Thyroid gland (tissue), 4 donors: ENCODE measurements at places on chromosomes 16 and 17. TPM values are rescaled to one million over a fixed set of nuclear protein-coding genes. Genes with fewer than 3 reads are reported as not detected.
A peak's percentile ranks its signal among the peaks of the same experiment; 100 is the strongest.

DNA sequence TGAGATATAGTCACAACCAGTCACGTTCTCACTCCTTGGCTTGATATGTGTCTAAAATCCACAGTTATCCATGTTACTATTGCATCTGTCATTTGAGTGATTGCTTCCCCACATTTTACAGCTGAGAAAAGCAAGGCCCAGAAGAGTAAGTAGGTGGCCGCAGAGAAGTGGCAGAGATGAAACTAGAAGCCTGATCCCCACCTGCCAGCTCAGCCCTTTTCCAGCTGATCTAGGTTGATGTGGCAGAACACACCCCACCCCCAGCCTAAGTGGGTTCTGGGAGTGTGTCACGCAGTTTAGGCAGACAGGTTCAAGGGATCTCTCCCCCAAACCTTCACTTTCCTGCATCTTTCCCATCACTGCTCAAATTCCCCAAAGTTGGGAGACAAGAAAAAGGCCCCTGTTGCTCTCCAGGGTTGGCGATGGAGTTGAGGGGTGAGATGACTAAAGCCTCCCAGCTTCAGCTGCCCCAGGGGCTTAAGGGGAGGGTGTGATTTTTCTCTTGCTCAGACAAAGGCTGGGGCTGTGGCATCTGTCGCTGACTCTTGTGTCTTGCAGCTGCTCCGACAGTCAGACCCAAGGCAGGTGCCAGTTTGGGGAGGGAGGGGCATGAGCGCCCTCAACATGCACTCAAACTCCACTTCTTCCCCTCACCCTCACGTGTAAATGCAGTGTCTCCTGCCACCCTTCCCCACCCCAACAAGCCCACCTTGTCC is 48.9 kb upstream of the LHX1 start:
- H3K4me3 ChIP-seq: no peak overlapping the region
- no peak overlapping the region for H3K27ac ChIP-seq
- H3K27me3 ChIP-seq: no peaks in the 10 kb centered on the region
- no peak for DNase-seq
- H3K4me1 ChIP-seq: no peaks in the 10 kb centered on the region

The ADGRG3 gene
- 5.9 TPM for total RNA-seq

GRCh38 chr17:18184143-18185031 is 759 bp downstream of the ALKBH5 start:
- H3K4me3 ChIP-seq: peak overlapping the region; percentile 73
- no peaks in the 10 kb centered on the region for H3K27me3 ChIP-seq
- peaks cover 51% of the 10 kb centered on the region for H3K4me1 ChIP-seq
- H3K27ac ChIP-seq: peak overlapping the region; percentile 99

DNA sequence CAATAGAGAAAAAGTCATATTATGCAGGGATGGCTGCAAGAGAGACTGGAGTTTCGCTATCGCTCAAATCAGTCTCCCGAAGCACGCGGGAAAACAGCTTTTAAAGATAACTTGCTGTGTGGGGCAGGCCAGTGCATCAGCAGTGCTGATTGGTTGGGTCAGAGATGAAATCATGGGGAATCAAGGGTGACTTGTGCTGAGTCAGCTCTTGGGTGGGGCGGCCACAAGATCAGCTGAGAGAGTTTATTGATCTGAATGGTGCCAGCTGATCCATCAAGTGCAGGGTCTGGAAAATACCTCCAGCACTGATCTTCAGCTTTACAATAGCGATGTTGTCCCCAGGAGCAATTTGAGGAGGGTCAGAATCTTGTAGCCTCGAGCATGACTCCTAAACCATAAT is 430.5 kb downstream of the RBFOX1 start:
- no peaks in the 10 kb centered on the region for H3K4me1 ChIP-seq
- H3K27ac ChIP-seq: no peak overlapping the region
- no peak for DNase-seq
- H3K27me3 ChIP-seq: no peaks in the 10 kb centered on the region
- H3K36me3 ChIP-seq: no peaks in the 10 kb centered on the region

GRCh38 chr17:58401287-58401686 is 16.0 kb downstream of the RNF43 start:
- no peaks in the 10 kb centered on the region for H3K36me3 ChIP-seq
- no peaks in the 10 kb centered on the region for H3K27me3 ChIP-seq
- H3K4me1 ChIP-seq: no peaks in the 10 kb centered on the region
- H3K27ac ChIP-seq: no peak overlapping the region

- no peak for DNase-seq
- H3K27ac ChIP-seq: no peak overlapping the region
- H3K4me3 ChIP-seq: no peak overlapping the region
- H3K27me3 ChIP-seq: no peaks in the 10 kb centered on the region
- no peaks in the 10 kb centered on the region for H3K36me3 ChIP-seq
- H3K4me1 ChIP-seq: no peaks in the 10 kb centered on the region
Measured at GRCh38 chr16:73390936-73391335, 343.0 kb upstream of the ZFHX3 start.

GRCh38 chr17:78106211-78106610 is 22.3 kb downstream of the TMC6 start:
- H3K36me3 ChIP-seq: peaks cover 8% of the 10 kb centered on the region
- no peaks in the 10 kb centered on the region for H3K27me3 ChIP-seq
- no peak overlapping the region for H3K27ac ChIP-seq
- DNase-seq: no peak

- H3K27me3 ChIP-seq: no peaks in the 10 kb centered on the region
- no peaks in the 10 kb centered on the region for H3K36me3 ChIP-seq
- DNase-seq: peak; percentile 27
- no peak overlapping the region for H3K4me3 ChIP-seq
Measured at GRCh38 chr17:3944485-3945388, 19.5 kb downstream of the ATP2A3 start.
